ENCODE measurements at places on chromosomes 6 and 20.

GRCh38 chr20:51284871-51285270 lies 257.6 kb downstream of the NFATC2 start:
- DNase-seq, result no peak

GRCh38 chr6:69936674-69937363 lies 70.5 kb downstream of the COL19A1 start:
- DNase-seq, result no peak

DNA sequence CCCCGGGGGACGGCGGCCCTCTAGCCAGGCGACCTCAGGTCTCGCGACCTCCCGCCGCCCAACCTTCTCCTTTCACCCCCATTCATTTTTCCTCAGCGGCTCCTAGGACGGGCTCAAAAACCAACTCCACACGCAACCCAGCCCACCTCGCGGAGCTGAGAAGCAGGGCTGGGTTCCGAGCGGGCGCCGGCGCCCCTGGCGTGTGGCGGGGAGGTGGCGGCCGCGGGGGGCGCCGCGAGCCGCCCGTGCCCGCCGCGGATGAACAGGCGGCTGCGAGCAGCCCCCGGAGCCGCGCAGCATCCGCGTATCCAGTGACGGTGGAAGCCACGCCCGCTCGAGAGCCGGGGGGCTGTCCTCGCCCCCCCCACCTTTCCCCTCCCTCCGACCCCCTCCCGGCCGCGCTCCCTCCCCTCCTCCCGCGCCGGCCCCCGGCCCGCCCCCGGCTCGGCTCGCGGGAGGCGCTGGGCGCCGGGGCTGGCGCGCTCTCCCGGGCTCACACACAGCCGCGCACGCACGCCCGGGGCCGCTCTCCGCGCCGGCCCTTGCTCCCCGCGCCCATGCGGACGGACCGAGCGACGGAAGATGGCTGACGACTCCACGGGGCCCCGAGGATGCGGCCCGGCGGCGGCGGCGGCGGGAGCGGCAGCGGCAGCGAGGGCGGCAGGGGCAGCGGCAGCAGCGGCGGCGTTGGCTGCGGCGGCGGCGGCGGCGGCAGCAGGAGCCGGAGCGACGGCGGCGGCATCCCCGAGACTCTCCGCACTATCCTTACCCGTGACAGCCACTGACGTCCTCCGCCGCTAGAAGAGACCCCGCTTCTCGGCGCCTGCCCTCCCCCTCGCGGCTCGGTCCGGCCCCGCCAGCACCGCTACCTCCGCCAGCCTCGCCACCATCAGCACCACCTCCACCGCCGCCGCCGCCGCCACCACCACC lies at the start of gene SOBP:
Gene SOBP, plus strand, starts transcription at position 482 of the 930 bp plus-strand sequence. CDS start 500 bp downstream, outside the sequence.
- peak; percentile 29 for DNase-seq

DNA sequence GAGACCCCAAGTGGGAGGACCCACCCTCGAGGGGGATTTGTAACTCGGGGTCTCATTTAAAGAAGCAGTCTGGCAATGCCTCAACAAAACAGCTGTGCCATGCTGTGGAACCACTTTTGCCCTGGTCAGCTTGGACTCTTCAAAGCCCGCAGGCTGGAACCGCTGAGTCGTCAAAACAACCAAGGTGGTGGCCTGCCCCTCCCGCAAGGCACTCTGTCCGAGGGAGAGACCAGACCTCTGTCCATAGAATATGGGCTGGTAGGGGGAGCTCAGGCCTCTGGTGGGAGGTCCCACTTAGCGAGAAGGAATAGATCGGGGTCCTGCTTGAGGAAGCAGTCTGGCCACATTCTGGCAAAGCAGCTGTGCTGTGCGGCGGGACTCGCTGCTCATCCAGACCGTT lies 208.1 kb downstream of the BCKDHB start:
- DNase-seq, result no peak

DNA sequence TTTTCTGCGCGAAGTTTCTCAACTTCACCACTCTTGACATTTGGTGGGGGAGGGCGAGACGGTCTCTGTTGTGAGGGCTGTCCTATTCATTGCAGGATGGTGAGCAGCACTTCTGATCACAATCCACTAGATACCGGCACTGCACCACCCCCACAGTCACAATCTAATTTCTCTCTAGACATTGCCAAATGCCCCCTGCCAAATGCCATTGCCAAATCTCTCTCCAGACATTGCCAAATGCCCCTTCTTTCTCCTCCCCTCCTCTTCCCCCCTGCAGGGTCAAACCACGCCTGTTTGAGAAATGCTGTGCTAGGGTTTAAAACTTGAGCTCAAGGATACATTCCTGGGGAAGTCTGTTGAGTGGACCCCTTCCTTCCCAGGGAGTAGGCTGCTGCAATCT lies 603.5 kb upstream of the CDH4 start:
- DNase-seq, result no peak

DNA sequence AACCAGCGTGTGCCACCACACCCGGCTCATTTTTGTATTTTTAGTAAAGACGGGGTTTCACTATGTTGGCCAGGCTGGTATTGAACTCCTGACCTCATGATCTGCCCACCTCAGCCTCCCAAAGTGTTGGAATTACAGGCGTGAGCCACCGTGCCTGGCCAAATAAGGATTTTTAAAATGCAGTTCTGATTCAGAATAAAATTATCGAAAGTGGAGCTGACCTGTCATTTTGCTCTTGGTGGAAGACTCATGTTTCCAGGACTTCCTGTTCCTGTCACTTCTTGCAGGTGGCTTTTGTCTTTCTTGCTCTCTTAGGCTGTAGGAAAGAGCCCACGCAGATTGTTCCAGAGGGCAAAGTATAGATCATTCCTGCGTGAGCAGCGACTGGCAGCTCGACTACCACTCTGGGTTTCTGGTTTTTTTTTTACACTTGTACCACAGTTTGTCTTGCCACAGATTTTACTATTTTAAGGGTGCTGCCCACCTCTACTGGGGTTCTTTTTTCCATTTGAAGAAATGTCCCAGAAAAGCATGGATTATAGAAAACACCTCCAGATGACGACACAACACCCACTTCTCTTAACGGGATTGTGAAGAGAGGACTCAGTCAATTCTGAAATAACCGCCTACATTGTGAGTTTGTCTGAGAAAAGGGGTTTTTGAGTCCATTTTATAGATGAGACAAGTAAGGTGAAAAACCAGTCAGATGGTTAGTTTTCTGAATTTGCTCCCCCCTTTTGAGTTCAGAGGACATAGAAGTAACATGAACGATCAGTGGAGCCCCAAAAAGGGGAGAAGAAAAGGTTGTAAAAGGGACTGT lies 7.5 kb downstream of the JARID2 start:
- DNase-seq, result no peak

DNA sequence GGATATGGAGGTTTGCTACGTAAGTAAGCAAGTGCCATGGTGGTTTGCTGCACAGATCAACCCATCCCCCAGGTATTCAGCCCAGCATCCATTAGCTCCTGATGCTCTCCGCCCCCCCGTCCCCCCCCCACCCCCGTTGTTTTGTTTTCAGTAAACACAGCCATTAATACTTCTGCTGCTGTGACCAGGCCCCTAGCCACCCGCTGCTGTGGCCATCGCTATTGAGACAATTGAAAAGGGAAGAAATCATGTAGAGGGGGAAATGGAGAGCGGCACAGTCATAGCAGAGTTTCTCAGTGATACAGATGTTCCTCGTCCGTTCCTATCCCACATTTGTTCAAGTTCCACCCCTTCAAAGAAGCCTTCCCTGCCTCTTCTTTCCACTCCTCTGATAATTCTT lies 24.9 kb downstream of the SLC35D3 start:
- no peak for DNase-seq

DNA sequence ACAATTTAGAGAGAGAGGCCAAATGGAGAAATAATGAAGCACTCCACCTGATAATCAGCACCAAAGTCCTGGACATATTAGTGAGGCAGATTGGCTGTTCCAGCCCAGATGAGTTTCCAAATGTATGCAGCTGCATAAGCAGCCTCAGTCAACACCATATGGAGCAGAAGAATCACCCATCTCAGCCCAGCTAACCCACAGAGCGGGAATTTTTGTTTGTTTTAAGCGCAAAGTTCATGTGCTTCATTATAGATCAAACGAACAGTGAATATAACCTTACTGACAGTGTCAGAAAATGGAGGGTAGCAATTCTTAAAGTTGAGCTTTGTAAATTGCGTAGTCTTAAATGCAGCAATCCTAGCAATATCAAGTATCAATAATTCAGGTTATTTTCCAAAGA lies 234.0 kb upstream of the CEP162 start:
- no peak for DNase-seq

DNA sequence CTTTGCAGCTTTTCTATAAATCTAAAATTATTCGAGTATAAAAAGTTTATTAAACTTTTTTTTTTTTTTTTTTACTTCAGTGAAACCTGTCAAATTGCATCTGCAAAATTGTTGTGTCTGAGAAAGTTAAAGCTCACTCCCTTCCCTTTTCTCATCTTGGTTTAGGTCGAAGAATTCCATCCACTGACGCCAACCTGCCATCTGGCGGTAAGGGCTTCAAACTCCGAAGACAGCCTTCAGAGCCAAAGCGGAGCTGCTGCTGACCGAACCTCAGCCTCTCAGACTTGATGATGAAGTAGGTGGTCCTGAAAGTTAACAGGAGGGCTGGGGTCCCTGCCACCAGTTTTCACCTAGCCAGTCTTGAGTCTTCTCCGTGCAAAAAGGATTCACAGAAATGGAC lies 29.6 kb upstream of the VAPB start:
- DNase-seq, result no peak

DNA sequence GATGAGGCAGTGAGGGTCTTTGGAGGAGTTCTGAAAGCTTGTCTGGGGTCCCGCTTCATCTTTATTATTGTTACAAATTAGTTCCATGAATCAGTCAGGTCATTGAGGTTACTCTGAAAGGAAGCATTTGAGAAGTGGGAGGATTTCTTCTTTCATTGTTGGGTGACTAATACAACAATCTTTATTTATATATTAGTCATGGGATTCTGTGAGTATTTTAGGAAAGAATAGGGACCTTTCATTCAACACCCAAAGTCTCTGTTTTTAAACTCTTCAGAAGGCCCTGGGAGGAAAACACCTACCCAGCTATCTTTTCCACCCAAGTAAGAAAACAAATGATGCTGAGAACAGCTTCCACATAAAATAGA lies 98.3 kb downstream of the SOD2 start:
- no peak for DNase-seq

DNA sequence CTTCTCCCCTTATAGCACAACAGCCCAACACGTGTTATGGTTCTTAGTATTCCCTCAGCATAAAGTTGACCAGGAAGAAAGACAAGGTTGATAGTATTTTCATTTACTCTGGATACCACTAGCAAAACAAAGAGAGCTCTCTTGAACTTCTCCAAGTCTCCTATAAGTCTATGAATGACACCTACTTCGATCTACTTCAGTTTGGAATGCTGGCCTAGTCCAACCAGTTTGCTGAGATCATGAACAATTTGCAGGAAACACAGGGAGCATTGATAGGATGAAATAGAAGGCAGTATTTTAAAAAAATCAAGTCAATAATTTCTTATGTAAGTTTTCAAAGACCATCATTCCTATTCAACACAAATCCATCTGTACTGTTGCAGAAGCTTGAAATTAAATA lies 93.6 kb downstream of the GJA10 start:
- DNase-seq, result no peak

- DNase-seq, result no peak
Observed at GRCh38 chr6:31473780-31474761, 23.9 kb upstream of the MICB start.

- no peak for DNase-seq
Observed at GRCh38 chr20:3696200-3696599, 14.4 kb upstream of the ADAM33 start.

- no peak for DNase-seq
Observed at GRCh38 chr20:19821606-19822005, 63.5 kb downstream of the RIN2 start.

- peak; percentile 33 for DNase-seq
Observed at GRCh38 chr6:157235600-157236039, 87.7 kb downstream of the TMEM242 start.

GRCh38 chr6:167529444-167530335 lies 204.8 kb downstream of the TTLL2 start:
- DNase-seq, result no peak

DNA sequence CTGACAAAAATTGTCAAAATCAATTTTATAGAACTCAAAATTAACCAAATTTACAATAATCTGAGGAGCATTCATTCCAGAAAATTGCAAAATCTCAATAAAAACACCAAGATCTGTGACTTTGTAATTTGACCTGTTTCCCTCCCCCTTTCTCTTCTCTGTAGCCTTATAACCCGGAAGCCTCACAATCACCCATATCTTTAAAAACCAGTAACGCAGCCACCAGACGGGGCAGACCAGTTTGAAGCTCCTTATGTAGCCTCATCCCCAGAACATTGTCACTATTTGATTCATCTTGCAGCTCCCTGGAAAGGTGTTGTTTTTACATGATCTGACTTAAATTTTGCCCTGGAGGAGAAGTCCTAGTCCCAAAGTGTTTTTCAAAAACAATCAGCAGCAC lies 27.5 kb upstream of the TGM6 start:
- no peak for DNase-seq

Data from natural killer cell (primary cell).